ENCODE measurements at places on chromosomes 12 and 14.
A peak's percentile ranks its signal among the peaks of the same experiment; 100 is the strongest.

- DNase-seq, result peak; percentile 54
These were observed 95.2 kb downstream of the PRKCH start for GRCh38 chr14:61416591-61416990.

GRCh38 chr12:113130457-113131135 is 5.0 kb downstream of the RASAL1 start:
- DNase-seq, result no peak

- DNase-seq, result no peak
These were observed at the start of gene SLC6A13 for GRCh38 chr12:262817-263216. SLC6A13 (minus strand) TSS chr12:262836; CDS start chr12:260052, 2,784 bp downstream.

DNA sequence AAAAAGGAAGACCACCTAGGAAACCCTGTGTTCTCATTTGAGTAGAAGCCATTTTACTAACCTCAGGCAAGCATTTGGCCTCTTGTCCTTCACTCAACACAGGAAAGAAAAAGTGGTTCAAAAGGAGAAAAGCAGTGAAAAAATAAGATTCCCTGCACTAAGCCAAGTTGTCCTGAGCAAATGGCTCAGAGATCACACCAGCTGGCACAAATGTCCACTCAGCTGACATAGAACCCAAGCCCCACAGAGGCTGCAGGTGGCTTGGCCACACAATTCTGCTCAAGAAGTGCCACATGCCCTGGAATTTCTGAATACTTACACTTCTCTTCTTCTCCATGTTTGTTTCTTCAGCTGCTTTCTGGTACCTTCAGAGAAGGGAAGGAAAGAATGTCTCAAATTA is 52.0 kb downstream of the LIMA1 start:
- DNase-seq, result no peak

DNA sequence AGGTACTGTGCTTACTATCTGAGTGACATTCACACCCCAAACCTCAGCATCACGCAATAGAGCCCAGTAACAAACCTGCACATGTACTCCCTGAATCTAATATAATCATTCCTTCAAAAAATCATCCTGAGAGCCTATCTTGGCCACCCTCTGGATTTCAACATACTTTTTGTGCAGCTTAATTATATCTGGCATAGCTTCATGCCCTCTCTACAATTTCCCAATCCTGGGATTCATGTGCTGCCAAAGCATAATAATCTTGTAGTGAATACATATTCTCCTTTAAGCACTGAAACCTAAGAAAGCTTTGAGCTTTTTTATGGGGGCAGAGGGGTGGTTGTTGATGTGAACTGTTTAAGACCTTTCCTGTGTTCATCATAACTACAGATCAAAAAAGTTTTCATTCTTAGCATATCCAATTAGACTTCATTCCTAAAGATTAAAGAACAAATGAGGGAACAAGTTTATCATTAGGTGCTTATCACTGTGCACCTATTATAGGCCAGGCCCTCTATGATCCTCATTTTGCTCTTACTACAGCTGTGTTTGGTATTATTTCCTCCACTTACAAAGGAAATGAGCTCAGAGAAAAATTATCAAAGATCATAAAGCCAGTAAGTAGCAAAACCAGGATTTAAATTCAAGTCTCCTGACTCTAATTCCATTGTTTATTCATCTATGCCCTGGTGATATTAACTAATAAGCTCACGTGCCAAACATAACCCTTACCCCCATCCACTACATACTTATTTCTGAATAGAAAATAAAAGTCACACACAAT is 51.2 kb downstream of the SINHCAF start:
- DNase-seq, result no peak

DNA sequence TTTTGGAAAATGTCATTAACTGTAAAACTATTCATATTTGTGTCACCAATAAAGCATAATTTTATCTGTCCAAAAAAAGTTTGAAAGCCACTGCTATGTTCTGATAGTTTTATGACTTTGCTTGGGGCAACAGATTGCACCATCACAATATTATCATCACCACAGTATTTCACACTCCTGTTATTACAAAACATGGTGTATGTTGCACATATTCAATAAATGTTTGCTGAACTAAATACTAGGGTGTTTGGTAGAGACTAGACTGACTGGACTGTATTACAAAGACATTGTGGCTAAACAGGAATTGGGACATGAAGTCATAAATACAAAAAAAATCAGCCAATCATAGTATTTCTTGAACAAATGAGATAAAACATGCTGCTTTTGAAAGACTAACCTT is 55.1 kb downstream of the PAWR start:
- DNase-seq, result no peak

DNA sequence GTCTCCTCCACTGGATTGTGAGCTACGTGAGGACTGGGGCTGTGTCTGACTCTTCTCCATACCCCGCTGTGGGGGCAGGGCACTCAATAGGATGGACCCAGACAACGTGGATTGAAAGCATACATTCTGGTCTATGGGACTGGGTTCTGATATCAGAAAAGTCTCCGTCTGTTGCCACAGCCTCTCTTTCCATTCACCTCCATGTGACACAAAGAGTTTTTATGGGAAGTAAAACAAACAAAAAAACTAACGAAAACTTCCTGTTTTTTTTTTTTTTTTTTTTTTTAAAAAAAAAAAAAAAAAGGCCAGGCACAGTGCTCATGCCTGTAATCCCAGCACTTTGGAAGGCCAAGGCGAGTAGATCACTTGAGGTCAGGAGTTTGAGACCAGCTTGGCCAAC is 44.7 kb downstream of the SLC8A3 start:
- peak; percentile 66 for DNase-seq
